Type B pancreatic cell (in vitro differentiated cells): ENCODE measurements at places on chromosomes 16 and 17.

- peaks cover 15% of the 10 kb centered on the region for H3K4me1 ChIP-seq
- DNase-seq = no peak
- no peak overlapping the region for H3K27ac ChIP-seq
- H3K36me3 ChIP-seq = no peaks in the 10 kb centered on the region
Observed at GRCh38 chr16:75745823-75746222, 19.5 kb upstream of the CPHXL start.

- no peaks in the 10 kb centered on the region for H3K36me3 ChIP-seq
- H3K4me1 ChIP-seq = no peaks in the 10 kb centered on the region
- peaks cover 3% of the 10 kb centered on the region for H3K27me3 ChIP-seq
- DNase-seq = no peak
- H3K4me3 ChIP-seq = no peak overlapping the region
Observed at GRCh38 chr16:82753821-82754220, 127.1 kb downstream of the CDH13 start.

- no peaks in the 10 kb centered on the region for H3K36me3 ChIP-seq
- peaks cover 11% of the 10 kb centered on the region for H3K27me3 ChIP-seq
- no peaks in the 10 kb centered on the region for H3K4me1 ChIP-seq
- no peak overlapping the region for H3K27ac ChIP-seq
Observed at GRCh38 chr16:31403590-31404352, 10.6 kb downstream of the ITGAD start.

DNA sequence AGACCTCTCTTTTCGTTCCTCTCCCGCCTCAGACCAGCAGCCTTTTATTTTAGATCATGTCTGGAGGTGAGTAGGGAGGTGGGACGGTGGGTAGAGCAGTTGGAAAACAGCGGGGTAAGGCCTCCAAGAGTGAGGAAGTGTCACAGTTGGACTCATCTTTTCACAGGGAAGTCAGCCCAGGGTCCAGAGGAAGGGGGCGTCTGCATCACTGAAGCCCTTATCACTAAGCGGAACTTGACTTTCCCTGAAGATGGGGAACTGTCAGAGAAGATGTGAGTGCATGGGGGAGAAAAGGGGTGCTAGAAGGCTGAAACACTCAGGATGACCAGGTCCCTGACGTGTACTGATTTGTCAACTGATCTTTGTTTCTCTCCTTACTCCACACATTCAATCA is 461 bp downstream of the LRRC46 start:
- peak overlapping the region; percentile 90 for H3K4me3 ChIP-seq
- H3K4me1 ChIP-seq = peaks cover 14% of the 10 kb centered on the region
- H3K27ac ChIP-seq = peak overlapping the region; percentile 83
- DNase-seq = no peak
- no peaks in the 10 kb centered on the region for H3K36me3 ChIP-seq

- H3K4me3 ChIP-seq = no peak overlapping the region
- peaks cover 3% of the 10 kb centered on the region for H3K36me3 ChIP-seq
- no peak for DNase-seq
Observed at GRCh38 chr17:58338841-58339754, 10.5 kb upstream of the TSPOAP1 start.

- peak overlapping the region; percentile 19 for H3K27ac ChIP-seq
- H3K27me3 ChIP-seq = no peaks in the 10 kb centered on the region
- DNase-seq = no peak
- no peaks in the 10 kb centered on the region for H3K36me3 ChIP-seq
Observed at GRCh38 chr17:79732804-79733691, 2.3 kb downstream of the ENPP7 start.

DNA sequence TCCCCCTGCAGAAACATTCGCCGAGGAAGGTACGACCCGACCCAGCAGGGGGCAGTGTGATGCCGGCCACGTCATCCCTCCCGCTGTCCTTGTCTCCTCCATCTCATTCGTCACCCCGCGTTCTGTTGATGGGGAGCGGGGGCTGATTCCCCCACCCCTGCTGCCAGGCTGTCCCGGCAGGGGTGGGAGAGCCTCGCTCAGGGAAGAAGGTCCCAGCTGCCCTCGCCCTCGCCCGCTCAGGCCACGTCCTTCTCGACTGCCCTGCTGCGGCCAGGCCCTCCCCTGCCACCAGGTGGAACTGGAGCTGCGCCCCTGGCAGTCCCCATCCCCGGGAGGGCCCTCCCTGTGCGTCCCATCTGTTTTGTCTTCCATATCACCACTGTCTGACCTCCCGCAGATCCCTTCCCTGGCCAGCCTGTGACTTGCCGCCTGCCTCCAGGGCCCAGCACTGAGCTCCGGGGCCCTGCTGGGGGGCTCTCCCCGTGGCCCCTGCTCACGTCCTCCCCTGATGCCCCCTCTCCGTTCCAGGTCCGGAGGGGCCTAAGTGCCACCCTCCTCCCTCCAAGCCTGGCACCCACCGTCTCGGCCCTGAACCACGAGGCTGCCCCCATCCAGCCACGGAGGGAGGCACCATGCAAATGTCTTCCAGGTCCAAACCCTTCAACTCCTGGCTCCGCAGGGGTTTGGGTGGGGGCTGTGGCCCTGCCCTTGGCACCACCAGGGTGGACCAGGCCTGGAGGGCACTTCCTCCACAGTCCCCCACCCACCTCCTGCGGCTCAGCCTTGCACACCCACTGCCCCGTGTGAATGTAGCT is 20.6 kb downstream of the ADAM11 start:
- H3K27ac ChIP-seq = no peak overlapping the region
- H3K27me3 ChIP-seq = peaks cover 4% of the 10 kb centered on the region
- H3K4me3 ChIP-seq = peak overlapping the region; percentile 78
- DNase-seq = no peak

DNA sequence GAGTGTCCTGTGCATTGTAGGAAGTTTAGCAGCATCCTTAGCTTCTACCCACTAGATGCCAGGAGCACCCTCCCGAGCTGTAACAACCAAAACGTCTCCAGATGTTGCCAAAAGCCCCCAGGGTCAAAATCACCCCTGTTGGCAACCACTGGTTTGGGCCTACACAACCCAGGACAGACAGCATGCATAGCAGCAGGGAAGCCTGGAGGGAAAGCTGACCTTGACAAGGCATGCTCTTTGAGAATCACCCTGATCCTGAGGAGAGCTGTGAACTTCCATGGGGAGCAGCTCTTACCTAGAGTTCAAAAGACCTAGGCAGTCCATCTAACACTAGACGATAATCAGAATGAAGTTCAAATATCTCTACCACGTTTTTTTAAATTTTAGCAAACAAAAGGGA is 9.2 kb downstream of the SKAP1 start:
- no peaks in the 10 kb centered on the region for H3K4me1 ChIP-seq
- no peak overlapping the region for H3K4me3 ChIP-seq
- H3K36me3 ChIP-seq = no peaks in the 10 kb centered on the region
- H3K27me3 ChIP-seq = peaks cover 13% of the 10 kb centered on the region
- no peak for DNase-seq
- H3K27ac ChIP-seq = no peak overlapping the region

- DNase-seq = no peak
- peaks cover 8% of the 10 kb centered on the region for H3K4me1 ChIP-seq
- peaks cover 8% of the 10 kb centered on the region for H3K27me3 ChIP-seq
Observed at GRCh38 chr16:55914383-55914782, 39.2 kb upstream of the CES5A start.

GRCh38 chr17:46977750-46978488 is 1.1 kb downstream of the RPRML start:
- H3K4me3 ChIP-seq = peak overlapping the region; percentile 93
- peaks cover 81% of the 10 kb centered on the region for H3K27me3 ChIP-seq
- DNase-seq = no peak
- H3K36me3 ChIP-seq = no peaks in the 10 kb centered on the region
- peak overlapping the region; percentile 74 for H3K27ac ChIP-seq
